ENCODE measurements at places on chromosomes 3 and 15.

GRCh38 chr15:42732095-42732827 lies 4.7 kb downstream of the CDAN1 start:
- no peak for DNase-seq

- DNase-seq, result peak; percentile 89
Measured at GRCh38 chr15:85494048-85494777, 113.8 kb downstream of the AKAP13 start.

GRCh38 chr15:91609231-91609630 lies 244.3 kb upstream of the SLCO3A1 start:
- DNase-seq, result no peak

DNA sequence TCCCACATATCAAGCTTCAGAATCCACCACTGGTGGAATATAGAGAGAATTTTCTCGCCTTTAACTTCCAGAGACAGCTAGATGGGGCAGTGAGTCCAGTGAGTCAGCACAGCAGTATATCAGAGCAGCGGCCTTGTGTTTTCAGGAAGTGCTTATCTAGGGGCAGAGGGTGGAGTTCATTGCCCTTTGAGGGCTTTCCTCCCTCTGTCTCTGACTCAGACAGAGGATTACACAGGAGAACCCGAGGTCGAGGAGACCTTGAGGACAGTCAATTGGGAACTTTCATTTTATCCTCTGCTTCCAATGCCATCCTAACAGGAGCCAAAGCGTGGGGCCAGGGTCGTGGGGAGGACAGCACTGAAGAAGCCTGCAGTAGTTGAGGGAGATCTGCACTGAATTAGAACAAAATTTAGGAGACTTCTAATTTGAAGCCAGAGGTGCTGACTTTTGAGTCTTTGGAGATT lies 109.6 kb upstream of the UMPS start:
- DNase-seq, result no peak

DNA sequence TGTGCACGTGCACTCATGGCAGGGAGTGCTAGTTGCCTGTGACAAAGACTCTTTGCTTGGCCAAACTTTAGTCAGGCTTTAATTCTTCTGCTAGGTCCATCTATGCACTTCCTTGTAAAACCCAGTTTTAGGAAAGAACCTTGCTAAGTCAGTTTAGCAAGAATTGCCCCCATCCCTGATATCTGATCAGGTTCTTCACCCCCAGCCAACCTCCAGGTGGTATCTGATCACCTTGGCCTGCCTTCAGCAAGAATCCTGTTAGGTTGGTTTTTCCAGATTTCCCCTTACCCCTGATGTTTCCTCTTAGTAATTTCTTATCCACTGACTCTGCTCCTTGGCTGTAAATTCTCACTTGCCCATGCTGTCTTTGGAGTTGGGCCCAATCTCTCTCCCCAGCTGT lies 8.4 kb downstream of the HSPBAP1 start:
- DNase-seq, result no peak

GRCh38 chr15:77830051-77830468 lies 197.3 kb upstream of the LINGO1 start:
- peak; percentile 50 for DNase-seq

GRCh38 chr3:71214797-71215196 lies 368.7 kb downstream of the FOXP1 start:
- DNase-seq, result no peak
